Sciatic nerve (tissue), 2 donors: ENCODE measurements at places on chromosomes 4 and X.

- no peak for DNase-seq
Observed at GRCh38 chr4:135201081-135201480, 999.5 kb upstream of the PABPC4L start.

DNA sequence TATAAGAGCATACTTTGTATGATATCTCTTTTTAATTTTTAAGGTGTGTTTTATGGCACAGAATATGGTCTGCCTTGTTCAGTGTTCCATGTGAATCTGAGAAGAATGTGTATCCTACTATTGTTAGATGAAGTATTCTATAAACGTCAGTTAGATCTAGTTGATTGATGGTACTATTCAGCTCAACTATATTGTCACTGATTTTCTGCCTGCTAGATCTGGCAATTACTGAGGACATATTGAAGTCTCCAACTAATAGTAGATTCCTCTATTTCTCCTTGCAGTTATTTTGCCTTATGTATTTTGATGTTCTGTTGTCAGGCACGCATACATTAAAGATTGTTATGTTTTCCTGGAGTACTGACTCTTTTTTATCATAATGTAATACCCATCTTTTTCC, 39.8 kb downstream of the AWAT2 start:
- DNase-seq = no peak

- DNase-seq = no peak
Observed at GRCh38 chrX:107630031-107630689, 1.9 kb downstream of the PRPS1 start.

- no peak for DNase-seq
Observed at GRCh38 chr4:97953171-97953941, 189.9 kb downstream of the STPG2 start.

GRCh38 chr4:172900900-172901299, 267.7 kb upstream of the GALNT7 start:
- DNase-seq = no peak

DNA sequence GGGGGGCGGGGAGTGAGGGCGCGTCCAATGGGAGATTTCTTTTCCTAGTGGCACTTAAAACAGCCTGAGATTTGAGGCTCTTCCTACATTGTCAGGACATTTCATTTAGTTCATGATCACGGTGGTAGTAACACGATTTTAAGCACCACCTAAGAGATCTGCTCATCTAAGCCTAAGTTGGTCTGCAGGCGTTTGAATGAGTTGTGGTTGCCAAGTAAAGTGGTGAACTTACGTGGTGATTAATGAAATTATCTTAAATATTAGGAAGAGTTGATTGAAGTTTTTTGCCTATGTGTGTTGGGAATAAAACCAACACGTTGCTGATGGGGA, 1.1 kb downstream of the HTT start:
- DNase-seq = no peak

DNA sequence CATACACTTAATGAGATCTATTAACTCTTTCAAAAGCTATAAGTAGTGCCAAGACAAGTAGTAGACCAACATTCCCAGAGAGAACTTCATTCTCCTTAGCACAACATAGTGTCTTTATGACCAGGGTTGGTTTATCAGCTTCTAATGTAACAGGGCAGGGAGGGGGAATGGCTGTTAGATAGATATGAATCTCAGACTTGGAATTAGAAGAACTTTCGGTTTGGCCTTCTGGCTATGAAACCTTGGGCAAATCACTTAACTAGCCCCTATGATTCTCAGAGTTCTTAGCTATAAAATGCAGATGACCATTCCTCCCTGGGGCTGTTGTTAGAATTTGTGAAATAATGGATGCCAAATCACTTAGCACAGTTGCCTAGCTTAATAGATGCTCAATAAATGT, 132.2 kb downstream of the SLC10A7 start:
- DNase-seq = no peak

DNA sequence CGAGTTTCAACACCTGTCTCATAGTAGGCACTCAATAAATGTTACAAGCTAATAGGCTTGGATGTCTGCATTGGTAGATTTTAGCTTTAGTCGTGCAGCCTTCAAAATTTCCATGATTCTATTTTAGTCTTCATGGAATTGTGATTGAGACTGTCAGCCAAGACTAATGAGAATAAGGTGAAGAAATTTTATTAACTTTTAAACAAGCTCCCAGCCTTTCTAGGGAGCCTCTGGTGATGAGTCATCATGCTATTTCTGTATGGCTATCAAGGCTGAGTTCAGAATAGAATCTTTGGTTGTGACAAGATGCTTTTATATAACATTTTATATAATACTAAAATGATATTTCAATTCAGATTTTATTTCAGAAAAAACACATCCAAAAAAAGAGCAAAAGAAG, 685.8 kb downstream of the GABRG1 start:
- DNase-seq = no peak

DNA sequence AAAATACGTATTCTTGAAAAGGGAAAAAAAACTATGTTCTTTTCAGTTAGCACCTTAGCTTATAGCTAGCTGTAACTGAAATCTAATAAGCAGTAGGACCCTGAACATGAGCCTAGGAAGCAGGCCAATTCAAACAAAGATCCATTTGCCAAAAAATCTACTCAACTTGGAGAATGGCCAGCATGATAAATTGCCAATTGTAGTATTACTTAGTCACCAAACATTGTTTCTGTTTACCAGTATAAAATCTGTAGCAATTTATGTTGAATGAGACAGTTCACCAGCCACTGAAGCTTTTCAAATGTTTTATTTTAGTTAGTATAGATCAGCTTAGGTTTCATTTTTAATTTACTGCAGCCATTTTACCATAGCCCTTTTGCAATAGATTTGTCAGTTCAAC, 323.6 kb upstream of the DIPK2B start:
- DNase-seq = no peak

DNA sequence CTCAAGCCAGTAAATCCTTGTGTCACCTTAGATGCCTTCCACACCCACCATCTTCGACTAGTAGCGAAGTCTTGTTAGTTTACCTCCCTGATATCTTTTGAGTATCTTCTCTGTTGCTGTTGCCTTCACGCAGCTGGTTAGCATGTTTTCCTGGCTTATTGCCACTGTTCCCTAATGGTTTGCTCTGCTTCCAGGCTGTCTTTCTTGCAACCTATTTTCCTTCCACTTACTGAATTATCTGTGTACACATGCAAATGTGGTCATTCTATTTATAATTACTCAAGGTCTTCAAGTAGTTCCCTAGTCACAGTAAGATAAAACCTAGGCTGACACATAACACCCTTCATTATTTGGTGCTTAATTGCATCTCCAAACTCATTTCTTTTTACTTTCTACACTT, 89.5 kb downstream of the UGT8 start:
- no peak for DNase-seq

DNA sequence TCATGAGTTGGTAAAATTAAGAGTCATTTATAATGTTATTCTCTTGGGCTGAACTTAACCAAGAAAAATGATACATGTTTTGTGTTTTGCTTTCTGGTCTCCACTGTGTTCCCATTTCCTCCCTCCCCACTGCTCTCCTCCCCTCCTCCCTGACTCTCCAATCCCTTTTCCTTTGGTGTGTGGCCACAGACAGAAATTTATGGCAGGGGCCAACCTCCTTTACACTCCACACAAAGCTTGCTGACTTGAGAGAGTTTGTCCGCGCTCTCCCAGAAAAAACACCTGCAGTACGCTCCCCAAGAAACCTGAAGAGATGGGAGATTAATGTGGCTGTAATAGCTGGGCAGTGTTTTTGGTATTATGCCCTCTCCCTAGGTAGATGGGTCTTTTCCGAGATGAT, 88.9 kb downstream of the ALPK1 start:
- no peak for DNase-seq

GRCh38 chr4:104549736-104550135, 55.0 kb upstream of the CXXC4 start:
- no peak for DNase-seq

GRCh38 chrX:46561824-46562657, 11.5 kb upstream of the CHST7 start:
- no peak for DNase-seq
